Urinary bladder (tissue), 4 donors: ENCODE measurements at places on chromosomes 13 and 19.

- DNase-seq: no peak
Measured at GRCh38 chr13:29817604-29818378, 32.6 kb downstream of the UBL3 start.

DNA sequence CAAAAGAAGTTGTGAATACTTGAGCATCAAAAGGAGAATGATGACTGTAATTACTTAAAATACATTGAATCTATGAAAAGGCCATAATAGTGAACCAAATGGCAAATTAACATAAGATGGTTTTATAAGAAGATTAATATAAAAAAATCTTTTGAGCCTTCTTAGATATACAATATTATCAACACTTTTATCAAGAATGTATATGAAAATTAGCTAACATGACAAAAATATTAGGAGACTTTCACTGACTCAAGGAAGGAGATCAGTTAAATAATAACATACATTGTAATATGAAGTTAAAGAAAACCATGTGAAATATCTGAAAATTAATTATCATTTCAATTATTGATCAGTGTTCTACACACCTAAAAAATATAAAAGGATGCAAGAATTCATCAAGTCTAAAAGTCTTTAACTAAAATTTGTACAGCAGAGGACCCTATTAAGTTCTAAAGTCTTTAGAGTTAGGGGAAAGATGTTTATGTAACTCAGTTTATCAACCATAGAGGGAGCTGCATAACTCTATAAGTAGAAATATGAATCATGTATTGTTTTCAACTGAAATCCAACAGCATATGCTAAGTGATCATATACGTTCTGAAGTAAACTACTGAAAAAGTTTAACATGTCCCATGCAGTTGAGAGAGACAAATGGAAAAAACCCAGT, 756.1 kb upstream of the MIR17HG start:
- DNase-seq: no peak

GRCh38 chr19:38736413-38737280, 7.6 kb downstream of the CAPN12 start:
- no peak for DNase-seq

- DNase-seq: no peak
Measured at GRCh38 chr13:77728265-77729125, 31.0 kb downstream of the SLAIN1 start.

GRCh38 chr19:56934438-56935090, 94.0 kb upstream of the PEG3 start:
- DNase-seq: no peak

- DNase-seq: no peak
Measured at GRCh38 chr13:37481011-37481884, 117.3 kb downstream of the POSTN start.

DNA sequence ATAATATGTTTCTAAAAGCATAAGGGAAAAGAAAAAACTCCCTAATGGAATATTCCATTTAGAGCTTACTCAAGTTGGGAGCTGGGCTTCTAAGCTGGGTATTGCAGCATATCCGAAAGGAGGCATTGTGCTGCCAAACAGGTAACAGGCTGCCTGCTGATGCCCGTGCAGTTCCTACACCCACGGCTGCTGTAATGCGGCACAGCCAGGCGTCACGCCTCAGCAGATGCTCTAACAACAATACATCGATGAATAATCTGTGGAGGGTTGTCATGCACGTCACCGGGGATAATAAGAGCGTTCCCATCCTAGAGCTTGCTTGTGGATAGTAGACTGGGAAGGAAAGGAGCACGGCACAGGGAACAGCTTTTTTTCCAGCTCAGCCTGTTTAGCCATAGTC, 1582.1 kb upstream of the SLC10A2 start:
- no peak for DNase-seq

- peak; percentile 42 for DNase-seq
Measured at GRCh38 chr13:44759384-44760360, 183.5 kb upstream of the TSC22D1 start.

DNA sequence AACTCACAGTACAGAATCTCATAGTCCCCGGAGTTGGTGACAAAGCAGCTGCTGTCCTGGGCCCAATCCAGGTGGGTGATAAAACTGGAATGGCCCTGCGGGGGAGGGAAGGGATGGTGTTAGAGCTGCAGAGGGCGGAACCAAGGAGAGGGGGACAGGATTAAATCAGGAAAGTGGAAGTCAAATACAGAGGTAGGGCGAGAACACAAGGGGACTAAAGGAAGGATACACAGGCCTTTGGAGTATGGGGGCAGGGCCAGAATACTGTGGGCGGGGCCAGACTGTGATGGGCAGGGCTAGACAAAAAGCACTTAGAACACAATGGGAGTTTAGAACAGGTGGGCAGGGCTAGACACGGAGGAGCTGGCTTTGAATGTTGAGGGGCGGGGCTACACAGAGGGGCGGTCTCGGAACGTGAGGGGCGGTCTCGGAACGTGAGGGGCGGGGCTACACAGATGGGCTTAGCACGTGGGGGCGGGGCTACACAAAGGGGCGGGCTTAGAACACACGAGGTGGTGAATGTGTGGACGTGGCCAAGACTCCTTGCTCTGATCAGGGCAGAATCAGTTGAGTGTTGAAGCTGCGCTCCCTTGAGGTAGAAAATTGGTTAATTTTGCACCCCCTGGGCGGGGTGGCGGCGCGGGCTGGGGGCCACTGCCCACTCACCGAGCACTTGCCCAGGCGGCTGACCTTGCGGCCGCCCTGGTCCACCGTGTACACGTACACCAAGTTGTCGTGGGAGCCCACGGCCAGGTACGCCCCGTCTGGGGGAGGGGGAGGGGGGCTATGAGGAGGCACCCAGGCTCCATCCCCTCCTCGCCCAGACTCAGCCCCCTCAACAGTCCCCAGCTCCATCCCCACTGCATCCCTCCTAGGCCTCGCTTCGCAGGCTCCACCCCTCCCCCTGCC, 14.0 kb upstream of the GPR4 start:
- DNase-seq: peak; percentile 91

DNA sequence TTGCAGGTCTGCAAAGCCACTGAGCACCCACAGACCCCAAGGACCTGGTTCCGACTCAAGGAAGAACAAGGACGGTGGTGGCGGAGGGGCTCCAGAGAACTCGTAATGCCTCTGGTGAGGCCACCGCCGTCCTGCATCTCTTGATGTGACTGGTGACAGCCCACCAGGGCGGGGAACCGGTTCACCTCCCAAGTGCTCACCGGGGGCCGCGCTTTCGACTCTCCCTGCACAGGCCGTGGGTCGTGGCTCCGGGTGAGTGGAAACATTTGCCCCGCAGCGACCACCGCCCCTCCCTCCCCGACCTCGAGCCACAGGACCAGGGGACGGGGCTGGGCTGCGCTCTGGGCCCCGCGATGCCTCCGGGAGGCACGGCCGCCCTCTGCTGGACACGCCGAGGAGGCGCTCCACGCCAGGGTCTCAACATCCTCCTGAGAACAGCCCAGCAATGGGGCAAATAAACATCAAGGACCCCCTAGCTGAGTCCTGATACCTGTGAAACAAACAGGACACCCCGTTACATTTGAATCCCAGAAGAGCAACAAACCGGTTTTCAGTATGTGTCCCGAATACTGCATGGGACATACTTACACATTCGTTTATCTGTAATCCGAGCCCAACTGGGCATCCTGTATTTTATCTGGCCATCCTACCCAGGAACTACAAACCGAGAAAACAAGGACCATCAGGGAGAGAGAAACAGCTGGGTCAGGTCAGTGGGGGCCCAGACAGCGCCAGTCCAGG, 3.9 kb upstream of the PLPP2 start:
- DNase-seq: no peak

- no peak for DNase-seq
Measured at GRCh38 chr19:39408392-39409207, 2.0 kb downstream of the ZFP36 start.

GRCh38 chr19:45501730-45502014, 3.4 kb downstream of the PPM1N start:
- no peak for DNase-seq

GRCh38 chr19:29293736-29294342, 80.9 kb upstream of the UQCRFS1 start:
- DNase-seq: no peak

GRCh38 chr13:97659602-97660001, 225.6 kb downstream of the RAP2A start:
- DNase-seq: no peak

DNA sequence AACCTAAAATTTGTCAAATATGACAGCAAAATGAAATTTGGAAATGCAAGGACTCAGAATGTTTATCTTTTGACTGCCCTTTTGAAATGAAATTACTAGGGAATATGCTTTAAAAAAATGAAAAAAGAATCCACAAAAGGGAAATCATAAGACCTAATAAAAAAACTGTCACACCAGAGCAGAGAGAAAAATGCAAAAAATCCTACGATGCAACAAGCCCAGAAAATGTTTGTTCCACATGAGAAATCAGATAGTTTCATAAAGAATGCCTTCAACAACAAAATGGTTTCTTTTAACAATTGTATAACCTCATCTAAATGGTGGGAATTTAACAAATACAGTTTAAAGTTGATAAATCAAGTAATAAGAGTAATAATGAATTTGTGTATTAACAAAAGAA, 8.0 kb downstream of the LPAR6 start:
- DNase-seq: no peak

DNA sequence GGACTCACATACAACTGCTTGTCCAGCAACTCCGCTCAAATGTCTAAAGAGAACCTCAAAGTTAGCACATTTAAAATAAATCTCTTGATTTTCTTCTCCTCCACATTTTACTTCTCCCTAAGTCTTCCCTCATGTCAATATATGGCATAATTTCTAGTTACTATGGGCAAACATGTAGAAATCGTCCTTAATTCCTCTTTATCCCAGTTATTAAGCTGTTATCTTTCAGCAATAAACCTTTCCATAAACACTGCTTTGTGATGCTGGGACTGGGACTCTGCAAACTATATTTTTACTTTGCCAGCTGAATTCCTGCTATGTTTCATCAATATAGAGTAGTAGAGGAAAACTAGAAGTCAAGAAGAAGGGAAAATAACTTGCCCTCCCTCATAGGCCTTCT, 99.7 kb downstream of the KCNRG start:
- DNase-seq: no peak

GRCh38 chr13:71169180-71169579, 697.8 kb downstream of the DACH1 start:
- DNase-seq: no peak

DNA sequence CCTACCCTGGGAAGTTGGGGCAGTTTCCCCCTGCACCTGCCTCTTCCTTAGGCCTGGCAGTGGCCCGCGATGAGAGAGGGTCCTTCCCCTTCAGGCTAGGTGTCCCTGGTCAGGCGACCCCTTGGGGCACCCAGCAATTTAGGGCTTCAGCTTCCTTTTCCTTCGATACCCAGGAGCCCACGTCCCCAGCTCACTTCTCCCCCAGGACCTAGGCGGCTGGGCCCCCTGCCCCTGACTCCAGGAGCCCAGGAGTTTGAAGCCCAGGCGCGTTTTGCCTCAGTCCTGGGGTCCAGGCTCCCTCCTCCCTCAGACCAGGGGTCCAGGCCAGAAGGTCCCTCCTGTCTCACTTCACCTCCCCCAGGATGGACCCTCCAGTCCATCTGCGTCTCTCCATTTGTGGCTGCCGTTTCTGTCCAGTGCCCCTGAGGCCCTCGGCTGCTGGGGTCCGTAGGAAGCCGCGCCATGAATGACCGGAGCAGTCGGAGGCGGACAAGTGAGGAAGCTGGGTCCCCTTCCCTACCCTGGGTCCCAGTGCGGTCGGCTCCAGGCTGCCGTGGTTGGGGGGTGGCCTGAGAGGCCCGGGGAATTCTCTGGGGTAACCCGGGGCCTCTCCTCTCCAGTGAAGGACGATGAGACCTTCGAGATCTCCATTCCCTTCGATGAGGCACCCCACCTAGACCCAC, 714 bp downstream of the CCDC106 start:
- DNase-seq: no peak

DNA sequence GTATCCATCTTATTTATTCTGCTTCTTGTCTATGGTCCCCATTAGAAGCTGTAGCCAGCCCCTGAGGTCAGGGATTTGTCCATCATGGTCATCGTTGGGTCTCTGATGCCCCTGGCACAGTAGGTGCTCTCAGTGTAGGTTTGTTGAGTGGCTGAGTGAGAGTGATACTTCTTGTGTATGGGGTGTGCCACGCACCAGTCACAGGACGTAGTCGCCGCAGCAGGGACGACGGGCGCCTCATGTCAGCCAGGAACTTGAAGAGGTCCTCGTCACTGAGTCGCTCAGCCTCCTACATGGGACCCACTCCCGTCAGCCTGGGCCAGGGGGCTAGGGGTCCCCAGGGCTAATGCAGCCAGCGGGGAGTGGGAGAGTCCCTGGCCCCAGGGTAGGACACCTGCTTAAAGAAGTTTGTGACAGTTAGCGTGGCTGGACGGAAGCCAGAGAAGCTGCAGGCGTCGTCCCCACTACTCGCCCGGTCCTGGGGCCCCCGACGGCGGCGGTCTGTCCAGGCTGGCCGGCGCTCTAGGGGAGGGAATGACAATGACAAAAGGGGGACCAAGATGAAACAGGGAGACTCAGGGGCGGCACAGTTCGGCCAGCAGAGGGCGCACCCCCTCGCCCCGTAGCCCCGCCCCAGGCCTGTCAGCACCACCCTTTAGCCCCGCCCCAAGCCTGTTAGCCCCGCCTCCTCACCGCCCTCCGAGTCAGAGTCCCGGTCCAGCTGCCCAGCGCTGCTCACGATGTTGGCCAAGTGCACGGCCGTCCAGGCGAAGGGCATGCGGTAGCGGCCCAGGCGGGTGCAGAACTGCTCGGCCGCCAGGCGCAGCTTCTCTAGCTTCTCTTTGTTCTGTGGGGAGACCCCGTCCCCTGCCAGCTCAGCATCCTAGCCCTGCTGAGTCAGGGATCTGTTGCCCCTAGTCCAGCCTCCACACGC, 3.7 kb downstream of the ANGPTL8 start:
- no peak for DNase-seq

DNA sequence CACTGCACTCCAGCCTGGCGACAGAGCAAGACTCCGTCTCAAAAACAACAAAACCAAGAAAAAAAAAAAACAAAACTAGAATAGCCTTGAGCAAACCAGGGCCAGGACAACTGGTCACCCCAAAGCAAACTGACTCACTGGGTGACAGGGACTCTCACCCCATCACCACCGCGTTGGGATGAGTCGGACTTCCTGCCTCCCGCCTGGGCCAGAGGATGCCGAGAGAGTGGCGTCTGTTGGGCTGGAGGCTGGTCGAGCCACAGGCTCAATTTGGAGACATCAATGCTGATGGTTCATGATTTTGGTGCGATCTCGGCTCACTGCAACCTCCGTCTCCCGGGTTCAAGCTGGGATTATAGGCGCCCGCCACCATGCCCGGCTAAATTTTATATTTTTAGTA, 11.6 kb downstream of the TMPRSS9 start:
- no peak for DNase-seq

GRCh38 chr13:109735436-109735966, 50.9 kb downstream of the IRS2 start:
- no peak for DNase-seq

- DNase-seq: peak; percentile 26
Measured at GRCh38 chr13:36858290-36858689, 39.3 kb downstream of the RFXAP start.

- no peak for DNase-seq
Measured at GRCh38 chr19:40312533-40312932, 27.4 kb upstream of the AKT2 start.
